Activated naive CD4-positive, alpha-beta T cell treated with anti-CD3 and anti-CD28 coated beads, Interleukin-2, amount 50 U/mL, for 72 hours (primary cell): ENCODE measurements at places on chromosomes 1 and 21. TPM values are rescaled to one million over a fixed set of nuclear protein-coding genes. Genes with fewer than 3 reads are reported as not detected.

SLC44A3 gene
- not detected for total RNA-seq

E2F2 gene
- total RNA-seq = 23.2 TPM

DNA sequence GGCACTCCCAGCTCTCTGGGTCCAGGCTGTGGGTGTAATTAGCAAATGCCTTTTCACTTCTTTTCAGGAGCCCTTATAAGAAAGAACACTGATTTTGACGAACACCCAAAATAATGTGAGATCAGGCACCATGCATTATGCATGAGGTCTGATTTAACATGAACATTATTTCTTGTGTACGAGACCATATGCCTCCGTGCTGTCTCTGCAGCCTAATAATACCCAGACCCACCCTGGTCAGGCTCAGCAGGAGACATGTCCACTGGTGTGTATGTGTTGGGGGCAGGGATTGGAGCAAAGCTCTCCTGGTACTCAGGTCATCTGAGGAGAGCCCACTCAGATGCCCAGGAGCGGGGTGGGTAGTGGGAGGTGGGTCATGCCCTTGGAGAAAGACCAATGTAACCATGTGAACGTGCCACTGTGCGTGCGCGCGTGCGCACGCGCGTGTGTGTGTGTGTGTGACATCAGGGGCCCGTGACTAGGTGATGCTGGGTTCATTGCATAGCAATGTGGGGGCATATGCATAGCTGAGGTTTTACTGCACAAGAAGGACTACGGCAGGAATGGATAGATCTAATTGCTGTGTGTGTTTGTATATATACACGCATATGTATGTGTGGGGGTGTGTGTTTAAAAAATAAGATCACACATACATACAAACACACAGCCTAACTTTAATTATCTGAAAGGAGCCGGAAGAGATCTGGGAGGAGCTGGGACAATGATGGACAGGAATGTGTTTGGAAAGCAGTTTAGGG, 7.1 kb downstream of the POU3F1 start:
- no peak for DNase-seq

DNA sequence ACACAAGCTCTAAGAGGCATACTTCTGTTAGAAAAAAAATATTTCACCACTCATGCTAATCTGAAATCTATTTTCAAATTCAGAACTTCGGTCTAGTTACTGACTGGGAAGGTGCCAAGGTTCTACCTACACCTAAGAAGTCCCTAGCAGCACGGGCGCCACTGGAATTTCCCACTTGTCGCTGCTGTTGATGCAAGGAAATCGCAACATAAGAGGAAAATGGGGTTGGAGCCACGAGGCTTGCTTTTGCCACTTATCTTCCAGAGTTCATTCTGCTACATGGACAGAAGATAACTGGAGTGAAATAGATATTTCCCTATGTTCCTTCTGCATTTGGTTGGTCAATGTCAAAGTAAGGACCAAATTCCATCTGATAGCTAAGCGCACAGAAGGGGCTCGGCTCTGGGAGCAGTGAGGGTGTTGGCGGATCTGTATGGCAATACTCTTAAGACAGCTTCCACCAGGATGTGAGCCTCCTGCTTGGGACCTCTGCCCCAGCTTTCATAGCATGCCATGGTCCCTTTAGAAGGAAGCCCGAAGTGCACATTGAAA, 47.2 kb downstream of the RCAN1 start:
- no peak for DNase-seq

GRCh38 chr21:27713154-27714109, 746.5 kb upstream of the ADAMTS5 start:
- DNase-seq = no peak

DNA sequence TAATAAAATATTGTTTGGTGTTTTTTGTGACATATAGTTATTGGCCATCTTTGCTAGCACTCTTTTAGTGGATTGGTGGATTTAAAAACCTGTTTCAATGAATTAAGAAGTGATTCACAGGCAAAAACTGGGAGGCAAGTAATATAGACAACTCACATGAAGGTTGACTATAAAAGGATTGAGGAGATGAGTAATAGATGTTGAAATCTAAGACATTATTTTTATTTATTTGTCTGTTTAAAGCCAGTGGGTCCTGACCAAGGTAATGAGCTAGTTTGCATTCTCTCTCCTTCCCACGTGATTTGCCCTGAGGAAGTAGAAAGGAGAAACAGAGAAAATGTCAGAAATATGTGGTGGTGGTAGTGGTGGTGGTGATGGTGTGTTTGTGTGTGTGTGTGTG, 351.5 kb upstream of the ZP4 start:
- no peak for DNase-seq

GRCh38 chr1:246404078-246404477, 103.0 kb downstream of the SMYD3 start:
- DNase-seq = no peak
